ENCODE measurements at places on chromosomes 7 and 10.

DNA sequence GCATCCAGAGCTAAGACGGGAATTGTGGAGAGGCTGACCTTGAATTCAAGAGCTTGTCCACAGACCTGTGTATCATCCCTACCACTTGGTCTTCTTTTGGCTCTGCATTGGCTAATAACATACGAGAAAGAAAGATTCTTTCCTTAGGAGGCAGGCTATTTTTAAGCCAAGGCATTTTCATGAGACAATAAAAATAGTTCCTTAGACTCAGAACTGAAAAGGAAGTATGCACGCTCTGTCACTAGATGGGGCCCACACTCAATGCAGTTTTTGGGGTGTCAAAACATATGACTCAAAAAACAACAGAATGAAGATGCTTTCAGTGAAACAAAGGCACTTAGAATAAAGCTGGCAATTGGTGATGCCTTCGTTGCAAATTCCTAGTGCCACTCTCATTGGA, 265.9 kb upstream of the DGKB start:
- DNase-seq: no peak

- peak; percentile 8 for DNase-seq
Observed at GRCh38 chr10:97759158-97759887, 12.5 kb downstream of the SFRP5 start.

GRCh38 chr7:107758667-107759066, 14.7 kb downstream of the CBLL1 start:
- DNase-seq: no peak

- no peak for DNase-seq
Observed at GRCh38 chr10:72429931-72430330, 75.2 kb upstream of the DNAJB12 start.

DNA sequence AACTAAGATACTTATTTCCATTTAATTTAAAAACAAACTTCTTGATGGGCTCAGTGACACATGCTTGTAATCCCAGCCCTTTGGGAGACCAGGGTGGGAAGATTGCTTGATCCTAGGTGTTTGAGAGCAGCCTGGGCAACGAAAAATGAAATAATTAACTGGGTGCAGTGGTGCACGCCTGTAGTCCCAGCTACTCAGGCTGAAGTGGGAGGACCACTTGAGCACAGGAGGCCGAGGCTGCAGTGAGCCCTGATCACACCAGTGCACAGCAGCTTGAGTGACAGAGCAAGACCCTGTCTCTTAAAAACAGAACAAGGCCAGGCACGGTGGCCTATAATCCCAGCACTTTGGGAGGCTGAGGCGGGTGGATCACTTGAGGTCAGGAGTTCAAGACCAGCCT, 37.4 kb downstream of the AVL9 start:
- DNase-seq: no peak

GRCh38 chr7:104179178-104179577, 28.6 kb downstream of the ORC5 start:
- DNase-seq: no peak

DNA sequence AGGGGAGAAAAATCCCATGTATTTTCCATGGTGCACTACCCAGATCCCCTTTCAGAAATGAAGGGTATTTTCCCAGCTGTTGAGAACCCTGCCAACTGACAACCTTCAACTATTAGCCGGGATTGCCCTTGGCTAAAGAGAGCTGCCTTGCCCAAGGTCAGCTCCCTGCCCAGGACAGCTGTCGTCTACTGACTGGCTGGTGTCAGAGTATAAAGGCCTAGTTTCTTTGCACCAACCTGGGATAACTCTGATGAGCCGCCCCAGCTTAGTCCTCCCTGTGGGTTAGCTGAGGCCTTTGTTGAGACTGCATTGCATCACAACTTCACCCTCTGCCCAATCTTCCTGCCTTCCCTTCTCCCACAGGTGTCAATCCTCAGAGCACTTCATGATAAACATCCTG, 147.2 kb upstream of the RHEB start:
- no peak for DNase-seq

- DNase-seq: no peak
Observed at GRCh38 chr7:101377189-101377736, 14.6 kb downstream of the COL26A1 start.

GRCh38 chr10:5711642-5712041, 27.0 kb downstream of the TASOR2 start:
- DNase-seq: no peak

DNA sequence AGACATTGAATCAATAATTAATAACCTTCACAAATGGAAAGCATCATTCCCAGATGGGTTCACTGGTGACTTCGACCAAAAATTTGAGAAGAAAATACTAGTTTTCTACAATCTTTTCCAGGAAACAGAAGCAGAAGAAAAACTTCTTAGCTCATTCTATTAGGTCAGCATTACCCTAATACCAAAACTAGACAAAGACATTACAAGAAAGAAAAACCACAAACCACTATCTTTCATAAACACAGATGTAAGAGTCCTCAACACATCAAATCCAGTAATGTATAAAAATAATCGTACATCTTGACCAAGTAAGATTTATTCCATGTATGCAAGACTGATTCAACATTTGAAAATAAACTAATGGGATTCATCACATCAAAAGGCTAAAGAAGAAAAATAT, 64.0 kb upstream of the CDK1 start:
- no peak for DNase-seq

DNA sequence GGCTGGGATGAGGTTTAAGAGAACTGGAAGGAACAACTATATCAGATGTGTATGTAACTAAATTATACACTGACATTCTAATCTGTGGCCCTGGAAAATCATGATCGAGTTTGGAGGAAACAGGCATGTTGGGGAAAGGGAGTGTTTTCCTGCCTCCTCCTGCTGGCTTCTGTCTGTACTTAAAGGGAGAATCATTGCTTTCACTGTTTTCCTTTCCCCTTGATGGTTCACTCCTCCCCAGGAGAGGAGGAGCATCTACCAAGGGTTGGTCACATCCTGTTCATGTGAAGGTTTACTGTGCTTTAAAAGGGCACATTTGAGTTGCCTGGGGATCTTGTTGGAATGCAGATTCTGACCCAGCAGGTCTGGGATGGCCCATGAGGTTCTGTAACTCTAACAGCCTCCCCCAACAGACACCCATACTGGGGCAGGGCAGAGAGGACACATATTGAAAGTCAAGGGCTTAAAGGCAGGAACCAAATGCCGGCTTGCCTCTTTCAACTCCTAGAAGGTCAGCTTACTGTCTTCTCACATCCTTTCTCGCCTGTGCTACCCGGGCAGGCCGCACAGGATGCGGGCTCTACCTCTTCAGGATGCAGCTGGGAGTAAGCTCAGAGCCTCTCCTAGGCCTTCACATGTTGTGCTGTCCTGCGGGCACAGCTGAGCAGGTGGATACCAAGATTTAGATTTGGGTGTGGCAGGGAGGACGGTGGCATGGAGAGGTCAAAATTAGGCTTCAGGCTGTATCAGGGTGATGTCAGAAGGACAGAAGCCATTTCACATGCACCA, 694.8 kb downstream of the KCNMA1 start:
- no peak for DNase-seq

DNA sequence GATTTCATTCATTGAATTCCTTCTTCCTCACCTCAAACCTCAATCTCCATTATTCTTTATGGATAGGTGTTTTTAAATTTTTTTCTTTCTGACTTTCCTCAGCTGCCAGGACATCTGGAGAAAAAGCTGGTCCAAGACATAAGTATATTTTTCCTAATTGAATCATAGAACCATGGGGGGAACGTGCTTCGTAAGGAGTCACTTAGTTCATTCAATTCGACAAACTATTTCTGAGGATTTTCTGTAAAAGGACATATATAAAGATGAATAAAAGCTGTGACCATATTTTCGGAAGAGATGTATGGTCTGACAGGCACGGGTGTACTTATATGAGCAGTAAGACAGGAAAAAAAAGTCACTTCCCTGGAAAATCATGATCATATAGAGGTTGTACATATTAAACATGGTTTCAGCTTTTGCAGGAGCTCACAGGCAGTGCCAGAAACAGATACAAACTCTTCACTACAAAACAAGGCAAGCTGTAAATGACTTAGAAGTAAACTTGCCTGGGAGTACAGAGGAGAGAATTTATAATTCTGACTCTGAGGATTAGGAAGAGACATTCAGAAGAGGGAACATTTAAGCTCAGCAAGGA, 88.2 kb upstream of the EGR2 start:
- DNase-seq: no peak

DNA sequence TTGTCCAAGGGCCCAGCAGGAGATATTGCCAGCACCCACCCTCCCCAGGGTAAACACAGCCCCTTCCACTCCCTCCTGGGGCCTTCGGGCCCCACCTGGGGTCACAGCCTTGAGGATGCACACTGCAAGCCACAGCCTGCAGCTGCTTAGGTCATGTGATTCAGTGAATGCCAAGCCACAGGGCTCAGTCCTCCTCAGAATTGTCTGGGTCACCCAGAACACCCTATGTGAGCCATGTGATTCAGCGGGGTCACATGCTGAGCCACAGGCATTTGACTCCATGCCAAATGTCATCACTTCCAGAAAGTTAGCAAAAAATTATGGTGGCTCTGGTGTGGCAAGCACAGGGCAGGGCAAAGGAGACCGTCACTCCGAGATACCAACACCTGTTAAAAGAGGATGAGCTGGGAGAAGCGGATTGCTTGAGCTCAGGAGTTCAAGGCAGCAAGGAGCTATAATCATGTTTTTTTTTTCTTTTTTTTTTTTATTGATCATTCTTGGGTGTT, 17.2 kb upstream of the PSAP start:
- DNase-seq: peak; percentile 65

GRCh38 chr10:8407501-8408021, 353.1 kb downstream of the GATA3 start:
- DNase-seq: no peak

GRCh38 chr10:102312683-102313082, 67.4 kb downstream of the GBF1 start:
- DNase-seq: no peak

- no peak for DNase-seq
Observed at GRCh38 chr10:103544657-103545310, 51.3 kb downstream of the NEURL1 start.

- DNase-seq: no peak
Observed at GRCh38 chr7:48274662-48275061, 103.4 kb downstream of the ABCA13 start.

DNA sequence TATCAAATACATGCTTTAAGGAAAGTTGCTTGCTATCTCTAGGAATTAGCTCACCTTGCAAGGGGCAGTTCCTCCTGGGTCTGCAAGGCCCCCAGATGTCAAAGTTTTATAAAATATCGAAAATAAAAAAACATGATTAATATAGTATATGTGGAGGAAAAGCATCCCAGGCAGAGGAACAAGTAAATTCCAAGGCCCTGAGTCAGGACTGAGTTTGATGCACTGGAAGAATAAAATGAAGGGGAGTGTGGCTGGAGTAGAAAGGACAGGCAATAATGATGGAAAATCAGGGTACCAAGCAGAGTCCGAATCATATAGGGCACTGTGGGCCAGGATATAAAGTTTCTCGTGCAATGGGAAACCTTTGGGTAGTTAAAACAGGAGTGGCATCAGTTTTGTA, 112.4 kb upstream of the EEPD1 start:
- no peak for DNase-seq

DNA sequence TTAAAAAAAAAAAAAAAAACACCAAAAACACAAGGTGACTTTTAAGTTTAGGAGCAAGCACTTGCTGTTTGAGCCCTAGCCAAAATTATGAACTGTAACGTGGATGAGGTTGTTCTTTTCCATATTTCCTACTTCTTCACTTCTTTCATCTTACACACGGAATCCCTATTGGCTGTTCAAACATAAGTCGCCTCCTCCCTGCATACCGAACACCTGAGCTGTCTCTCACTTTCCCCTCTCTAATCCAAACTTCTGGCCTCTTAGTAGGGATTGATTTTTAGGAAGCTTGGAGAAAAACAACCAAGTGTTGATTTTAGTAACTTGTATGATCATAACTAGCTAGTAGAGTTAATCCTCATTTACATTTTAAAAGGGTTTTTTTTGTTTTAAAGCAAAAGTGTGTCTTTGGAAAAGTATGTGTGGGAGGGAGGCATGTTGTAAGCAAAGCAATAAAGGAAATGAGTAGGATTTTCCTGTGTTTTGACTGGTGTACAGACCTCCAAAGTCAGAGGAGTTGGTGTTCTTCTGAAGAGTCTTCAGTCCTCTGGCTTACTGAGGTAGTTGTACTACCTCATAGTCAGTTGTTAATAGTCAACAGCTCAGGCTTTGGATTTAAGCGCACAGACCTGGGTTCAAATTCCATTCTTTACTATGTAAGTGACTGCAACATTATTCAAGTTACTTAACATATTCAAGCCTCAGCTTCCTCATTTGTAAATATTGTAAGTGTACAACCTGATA, 39.3 kb downstream of the RABGEF1 start:
- DNase-seq: no peak

DNA sequence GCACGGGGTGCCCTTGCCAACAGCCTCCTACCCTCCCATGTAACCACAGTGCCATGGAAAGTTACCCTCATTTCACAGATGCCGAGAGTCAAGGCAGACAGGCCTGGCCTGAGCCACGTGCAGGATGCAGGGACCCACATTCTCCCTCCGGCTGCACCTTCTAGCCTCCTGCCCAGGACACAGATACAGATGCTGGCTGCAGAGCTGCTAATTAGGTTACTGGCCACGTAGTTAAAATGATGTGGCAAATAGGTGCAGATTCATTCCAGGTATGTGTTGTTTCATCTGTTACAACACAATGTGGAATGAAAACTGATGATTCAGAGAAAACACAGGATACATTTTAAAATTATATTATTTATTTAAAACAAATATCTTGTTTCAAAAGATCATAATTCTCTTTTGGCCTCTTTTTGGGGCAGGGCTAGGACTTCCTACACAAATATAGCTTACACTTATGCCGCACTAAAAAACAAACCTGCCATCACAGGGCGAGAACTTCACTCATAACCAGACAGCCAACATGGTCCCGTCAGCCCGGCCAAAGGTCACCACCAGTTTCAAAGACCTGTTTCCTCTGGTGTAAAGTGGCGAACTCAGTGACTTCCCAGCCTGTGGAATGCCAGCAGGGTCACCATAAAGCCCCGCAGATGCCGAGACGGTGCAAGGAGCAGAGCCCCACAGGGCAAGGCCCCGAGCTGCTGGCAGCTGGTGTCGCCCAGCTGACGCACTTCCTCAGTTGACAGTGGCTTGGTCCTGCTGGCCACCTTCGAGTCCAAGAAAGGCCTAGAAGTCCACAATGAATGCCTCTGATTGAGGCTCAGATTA, 83.5 kb downstream of the TNS3 start:
- no peak for DNase-seq

Measured in bone marrow (tissue), 2 donors.